Retinal pigment epithelial cell (primary cell): ENCODE measurements at places on chromosomes 2 and 18.
A peak's percentile ranks its signal among the peaks of the same experiment; 100 is the strongest.

DNA sequence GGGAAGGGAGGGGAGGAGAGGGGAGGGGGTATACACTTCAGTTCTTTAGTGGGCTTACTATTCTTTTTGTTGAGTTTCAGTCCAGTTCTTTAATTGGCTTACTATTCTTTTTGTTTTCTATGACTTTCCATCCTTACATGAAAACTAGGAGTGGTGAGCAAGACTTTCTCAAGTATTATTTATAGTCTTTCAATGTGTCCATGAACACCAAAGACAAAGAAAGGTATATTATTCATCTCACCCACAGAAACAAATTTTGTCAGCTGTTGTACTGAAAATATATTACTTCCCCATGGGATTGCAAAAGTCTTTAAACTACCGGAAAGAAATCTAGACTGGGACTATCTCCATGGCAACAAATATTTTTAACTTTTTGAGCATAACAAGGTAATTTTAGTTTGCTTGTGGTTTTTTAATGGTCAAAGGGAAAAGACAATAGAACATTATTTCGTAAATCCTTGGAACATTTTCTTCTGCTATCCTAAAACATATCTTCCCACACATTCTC is 17.6 kb downstream of the ADAM17 start:
- no peak for DNase-seq

DNA sequence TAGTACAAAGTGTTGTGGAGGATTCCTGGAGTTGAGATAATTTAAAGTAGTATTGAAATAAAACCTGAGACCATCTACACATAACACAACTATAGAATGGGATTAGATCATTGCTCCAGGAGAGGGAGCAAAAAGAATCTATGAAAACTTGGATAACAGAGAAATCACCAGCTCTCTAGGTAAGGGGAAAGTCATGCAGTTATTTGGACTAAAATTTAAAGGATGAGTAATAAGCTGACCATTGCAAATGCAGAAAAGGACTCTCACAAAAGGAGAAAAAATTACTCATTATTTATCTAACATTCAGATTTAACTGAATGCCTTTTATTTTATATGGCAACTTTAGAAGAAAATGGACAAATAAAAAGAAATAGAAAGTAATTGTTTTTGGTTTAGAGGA is 1399.8 kb upstream of the ACVR2A start:
- DNase-seq, result no peak

DNA sequence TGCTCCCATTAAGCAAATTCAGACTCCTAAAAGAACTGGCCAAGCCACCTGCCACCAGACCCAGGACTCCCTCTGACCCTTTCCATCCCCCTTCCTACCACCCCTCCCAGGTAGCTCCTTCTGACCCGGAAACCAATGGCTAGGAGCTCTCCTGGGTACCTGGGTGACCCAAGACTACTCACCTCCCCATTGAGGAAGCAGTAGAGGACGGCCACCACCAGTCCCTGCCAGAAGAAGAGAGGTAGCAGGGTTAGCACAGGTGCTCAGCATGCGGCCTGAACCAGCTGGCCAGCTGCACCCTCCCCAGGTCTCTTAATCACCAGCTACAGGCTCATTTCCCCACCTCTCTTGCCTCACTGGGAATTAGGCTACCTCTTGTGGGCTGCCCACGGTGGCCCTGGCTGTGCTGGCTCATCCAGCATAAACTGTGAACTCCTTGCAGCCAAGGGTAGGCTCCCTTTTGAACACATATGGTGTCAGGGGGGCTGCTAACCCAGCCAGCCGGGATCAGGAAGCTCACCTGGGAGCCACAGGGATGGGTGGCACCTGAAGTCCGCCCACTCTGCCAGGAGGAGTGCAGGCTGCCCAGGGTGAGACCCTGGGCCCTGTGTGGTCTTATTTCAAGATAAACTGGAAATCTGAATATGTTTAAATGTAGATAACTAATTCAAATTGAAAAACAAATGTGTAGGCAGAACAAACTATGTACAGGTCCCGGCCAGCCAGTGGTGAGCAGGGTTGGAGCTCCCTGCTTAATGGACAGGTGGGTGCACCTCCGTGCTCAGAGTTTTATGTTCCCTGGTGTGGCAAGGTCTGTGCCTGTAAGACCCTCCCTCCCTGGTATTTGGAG is 9.9 kb downstream of the TMEM37 start:
- no peak for DNase-seq

- DNase-seq, result no peak
These were observed 285.4 kb downstream of the ZNF516 start for GRCh38 chr18:76209597-76209996.

DNA sequence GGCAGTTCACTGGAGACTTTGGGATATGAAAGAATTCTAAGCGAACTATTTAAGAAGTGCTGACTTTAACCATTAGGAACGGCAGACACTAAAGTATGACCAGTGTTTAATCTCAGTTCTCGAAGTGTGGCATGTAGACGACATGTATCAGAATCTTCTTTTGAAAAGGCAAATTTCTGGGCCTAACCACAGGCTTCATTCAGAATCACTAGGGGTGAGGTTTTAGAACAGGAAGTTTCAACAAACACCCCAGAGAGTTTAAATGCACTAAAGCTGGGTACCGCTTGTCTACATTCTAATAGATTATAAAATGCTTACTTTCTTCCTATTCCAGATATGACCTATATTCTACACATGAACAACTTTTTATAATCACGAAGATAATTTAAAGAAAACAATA is 180.3 kb downstream of the ANKRD44 start:
- DNase-seq, result no peak

- DNase-seq, result no peak
These were observed 124.6 kb upstream of the CD302 start for GRCh38 chr2:159922563-159922962.

- DNase-seq, result no peak
These were observed 84.1 kb downstream of the R3HDM1 start for GRCh38 chr2:135615404-135615803.

DNA sequence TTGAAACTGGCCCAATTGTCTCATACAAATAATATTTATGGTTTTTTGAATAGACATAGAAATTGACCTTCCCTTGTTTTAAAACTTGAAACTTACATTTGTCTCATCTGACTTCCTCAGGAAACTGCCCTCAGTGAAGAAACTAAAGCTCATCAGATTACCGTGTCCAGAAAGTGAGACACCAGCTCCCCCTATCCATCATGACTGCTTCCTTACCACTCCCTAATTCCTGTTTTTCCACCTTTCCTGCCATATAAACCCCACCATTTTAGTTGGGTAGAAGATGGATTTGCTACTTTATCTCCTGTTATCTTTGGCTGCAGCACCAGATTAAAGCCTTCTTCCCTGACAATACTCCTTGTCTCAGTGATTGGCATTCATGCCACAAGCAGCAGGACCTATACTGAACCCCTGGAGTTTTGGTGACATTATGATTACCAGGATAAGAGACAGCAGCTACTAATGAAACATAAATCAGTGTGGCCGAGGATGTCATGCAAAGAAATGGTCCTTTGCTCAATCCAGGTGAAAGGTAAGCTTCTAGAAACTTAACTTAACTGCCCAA is 1627.6 kb upstream of the ZEB2 start:
- no peak for DNase-seq

GRCh38 chr2:126659562-126660467 is 3.9 kb downstream of the GYPC start:
- no peak for DNase-seq

GRCh38 chr2:126976721-126977328 is 78.1 kb downstream of the TEX51 start:
- DNase-seq, result no peak

- DNase-seq, result peak; percentile 20
These were observed 33.4 kb upstream of the KLHL29 start for GRCh38 chr2:23351388-23352141.

DNA sequence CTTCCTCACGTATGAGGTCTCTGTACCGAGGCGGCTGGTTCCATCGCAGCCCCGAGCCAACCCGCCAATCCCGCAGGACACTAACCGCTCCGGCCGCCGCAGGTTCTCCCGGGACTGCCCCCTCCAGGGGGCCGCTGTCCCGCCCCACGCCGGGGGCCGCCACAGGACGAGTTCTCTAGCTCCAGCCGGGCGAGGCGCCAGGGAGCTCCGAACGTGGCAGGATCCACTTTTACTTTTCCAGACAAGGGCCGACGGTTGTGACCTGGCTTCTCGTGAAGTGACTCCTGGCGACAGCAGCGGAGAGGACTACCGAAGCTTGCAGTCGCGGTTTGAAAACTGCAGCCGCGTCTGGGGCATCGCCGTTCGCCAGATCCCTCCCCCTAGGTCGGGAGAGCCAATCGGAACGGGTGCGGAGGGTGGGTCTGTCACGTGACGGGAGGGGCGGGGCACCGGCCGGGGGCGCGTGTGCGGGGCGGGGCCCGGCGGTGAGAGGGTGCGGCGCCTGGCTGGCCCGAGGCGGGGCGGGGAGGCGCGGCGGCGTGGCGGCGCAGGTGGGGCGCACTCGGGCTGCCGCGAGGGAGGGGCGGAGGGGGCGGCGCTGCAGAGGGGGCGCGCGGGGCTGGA is at the start of gene STK17B:
Gene STK17B, minus strand, starts transcription at position 331 of the 624 bp plus-strand sequence. CDS start 8,195 bp downstream, outside the sequence.
- DNase-seq, result peak; percentile 76
